ENCODE measurements at places on chromosomes 7 and 10.

DNA sequence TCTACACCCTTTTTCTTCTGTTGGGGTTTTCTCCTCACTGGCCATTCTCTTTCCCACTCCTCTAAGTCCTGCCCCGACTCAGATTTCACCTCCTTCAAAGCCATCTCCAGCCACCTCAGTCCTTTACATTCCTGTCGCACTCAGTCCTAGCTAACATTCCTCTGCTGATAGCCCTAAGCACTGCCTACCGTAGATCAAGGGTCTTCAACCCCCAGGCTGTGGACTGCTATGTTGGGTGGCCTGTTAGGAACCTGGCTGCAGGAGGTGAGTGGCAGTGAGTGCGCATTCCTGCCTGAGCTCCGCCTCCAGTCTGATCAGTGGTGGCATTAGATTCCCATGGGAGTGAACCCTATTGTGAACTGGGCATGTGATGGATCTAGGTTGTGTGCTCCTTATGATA, 11.2 kb downstream of the PFKFB3 start:
- no peak for DNase-seq

DNA sequence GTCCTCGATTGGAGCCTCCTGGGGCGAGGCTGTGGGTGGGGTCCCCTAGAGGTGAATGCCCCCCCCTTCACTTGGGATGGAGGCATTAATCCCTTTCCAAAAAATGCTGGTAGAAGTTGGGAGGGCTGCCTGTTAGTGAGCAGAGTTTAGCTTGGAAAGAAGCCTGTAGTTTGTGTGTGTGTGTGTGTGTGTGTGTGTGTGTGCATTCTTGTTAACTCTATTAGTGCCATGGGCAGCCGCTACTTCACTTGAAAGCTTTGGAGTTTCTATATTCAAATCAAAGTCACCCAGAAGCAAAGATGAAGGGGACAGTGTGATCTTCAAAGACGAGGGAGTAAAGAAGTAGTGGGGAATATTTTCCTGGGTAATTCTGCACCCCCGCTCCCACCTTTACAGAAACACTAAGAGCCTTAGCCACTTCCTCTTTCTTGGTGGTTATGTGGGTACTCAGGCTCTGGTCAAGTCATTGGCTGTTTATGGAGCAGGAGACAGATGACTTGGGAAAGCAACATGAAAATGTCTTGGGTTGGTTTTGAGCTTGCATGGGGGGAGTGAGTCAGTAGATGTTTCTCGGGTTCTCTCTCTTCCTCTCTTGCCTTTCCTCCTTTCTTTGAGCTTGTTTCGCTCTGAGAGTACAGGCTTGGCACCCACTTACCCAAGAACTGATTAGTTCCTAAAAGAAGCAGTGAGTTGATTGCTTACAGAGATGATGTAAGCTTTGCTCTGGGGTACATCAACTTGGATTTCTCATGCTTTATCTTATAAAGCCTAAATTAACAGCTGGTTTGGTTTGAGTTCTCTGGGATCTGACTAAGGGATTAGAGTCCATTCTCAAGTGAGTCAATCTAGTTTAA, 35.9 kb downstream of the TCF7L2 start:
- no peak for DNase-seq

GRCh38 chr10:2986391-2986801, 81.0 kb upstream of the PFKP start:
- no peak for DNase-seq

- no peak for DNase-seq
Measured at GRCh38 chr10:126407831-126408230, 19.6 kb upstream of the ADAM12 start.

- no peak for DNase-seq
Measured at GRCh38 chr10:61900829-61901792, at the start of gene ARID5B. ARID5B (plus strand) TSS chr10:61901699; CDS start chr10:61901710, 11 bp downstream.

DNA sequence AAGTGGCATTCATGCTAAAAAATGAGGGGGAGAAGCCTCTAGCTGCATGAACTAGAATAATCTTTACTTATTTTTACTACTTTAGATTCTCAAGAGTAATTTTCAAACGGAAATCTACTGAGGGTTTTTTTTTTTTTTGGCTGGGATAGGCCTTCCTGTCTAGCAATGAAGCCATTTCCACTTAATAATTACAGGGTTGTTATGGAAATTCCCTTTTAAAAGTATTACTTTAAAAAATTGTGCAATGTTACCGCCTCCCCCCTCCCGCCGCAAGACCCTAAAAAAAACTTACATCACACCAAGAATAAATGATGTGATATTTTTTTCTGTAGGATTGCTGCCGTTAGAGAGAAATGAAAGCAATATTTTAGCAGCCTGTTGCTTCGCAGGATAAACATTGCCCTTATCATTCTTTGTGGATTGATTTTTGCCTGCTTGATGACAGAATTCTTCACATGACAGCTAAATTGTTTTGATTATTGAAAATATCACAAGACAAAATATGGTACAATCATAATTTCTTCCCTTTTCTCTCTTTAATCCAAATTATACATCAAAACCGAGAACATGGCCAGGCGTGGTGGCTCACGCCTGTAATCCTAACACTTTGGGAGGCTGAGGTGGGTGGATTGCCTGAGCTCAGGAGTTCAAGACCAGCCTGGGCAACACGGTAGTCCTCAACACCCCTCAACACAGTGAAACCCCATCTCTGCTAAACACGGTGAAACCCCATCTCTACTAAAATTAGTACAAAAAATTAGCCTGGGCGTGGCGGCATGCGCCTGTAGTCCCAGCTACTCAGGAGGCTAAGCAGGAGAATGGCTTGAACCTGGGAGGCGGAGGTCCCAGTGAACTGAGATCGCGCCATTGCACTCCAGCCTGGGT, 32.8 kb downstream of the ARL4A start:
- no peak for DNase-seq

DNA sequence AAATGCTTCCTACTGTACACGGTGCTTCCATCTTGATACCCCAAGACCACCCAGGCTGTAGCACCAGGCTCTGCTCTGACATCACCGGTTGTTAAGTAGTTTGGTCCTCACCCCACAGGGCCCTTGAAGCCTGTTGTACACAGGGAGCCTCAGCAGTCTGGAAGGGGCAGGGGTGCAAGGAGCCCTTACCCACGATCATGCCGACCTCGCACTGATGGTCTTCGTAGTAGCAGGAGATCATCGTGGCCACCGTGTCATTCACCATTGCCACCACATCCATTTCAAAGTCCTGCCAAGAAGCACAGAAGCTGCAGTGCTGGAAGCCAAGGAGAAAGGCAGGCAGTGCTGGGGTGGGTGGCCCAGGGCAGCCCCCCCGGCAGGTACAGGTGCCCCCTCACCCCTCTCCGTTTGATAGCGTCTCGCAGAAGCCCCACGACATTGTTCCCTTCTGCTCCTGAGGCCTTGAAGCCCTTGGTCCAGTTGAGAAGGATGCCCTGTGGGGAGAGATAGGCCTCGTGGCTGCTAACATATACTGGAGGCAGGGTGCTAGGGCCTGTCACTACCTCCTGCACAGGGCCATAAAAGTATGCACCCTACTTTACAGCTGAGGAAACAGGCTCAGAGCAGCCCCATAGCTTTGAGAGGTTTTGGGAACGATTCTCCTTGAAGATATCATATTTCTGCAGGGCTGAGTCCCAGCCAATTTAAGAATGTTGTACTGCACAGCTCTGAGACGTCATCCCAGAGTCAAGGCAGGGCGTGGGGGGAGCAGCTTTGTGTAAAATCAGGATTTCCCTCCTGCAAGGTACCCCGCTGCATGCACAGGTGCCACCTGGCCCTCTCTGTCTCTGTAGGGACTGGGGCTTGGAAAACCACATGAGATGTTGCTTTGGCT, 8.7 kb upstream of the MYL7 start:
- DNase-seq = no peak

DNA sequence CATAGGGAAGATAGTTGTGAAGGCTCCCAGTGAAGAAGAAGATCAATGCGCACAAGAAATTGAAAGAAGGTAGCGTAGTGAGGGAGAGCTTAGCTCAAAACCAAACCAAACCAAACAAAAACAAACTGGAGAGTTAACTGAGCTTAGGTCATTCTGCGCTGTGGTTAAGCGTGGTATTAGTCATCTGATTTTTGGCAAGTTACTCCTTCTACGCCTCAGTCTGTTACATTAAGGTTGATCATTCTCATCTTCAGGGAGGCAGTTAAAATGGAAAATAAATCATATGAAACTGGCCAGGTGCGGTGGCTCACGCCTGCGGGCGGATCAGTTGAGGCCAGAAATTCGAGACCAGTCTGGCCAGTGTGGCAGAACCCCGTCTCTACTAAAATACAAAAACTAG, 259.7 kb downstream of the EXOC4 start:
- no peak for DNase-seq

GRCh38 chr7:82715344-82715743, 271.8 kb upstream of the CACNA2D1 start:
- DNase-seq = no peak

GRCh38 chr7:112383671-112384417, 66.4 kb upstream of the IFRD1 start:
- no peak for DNase-seq

DNA sequence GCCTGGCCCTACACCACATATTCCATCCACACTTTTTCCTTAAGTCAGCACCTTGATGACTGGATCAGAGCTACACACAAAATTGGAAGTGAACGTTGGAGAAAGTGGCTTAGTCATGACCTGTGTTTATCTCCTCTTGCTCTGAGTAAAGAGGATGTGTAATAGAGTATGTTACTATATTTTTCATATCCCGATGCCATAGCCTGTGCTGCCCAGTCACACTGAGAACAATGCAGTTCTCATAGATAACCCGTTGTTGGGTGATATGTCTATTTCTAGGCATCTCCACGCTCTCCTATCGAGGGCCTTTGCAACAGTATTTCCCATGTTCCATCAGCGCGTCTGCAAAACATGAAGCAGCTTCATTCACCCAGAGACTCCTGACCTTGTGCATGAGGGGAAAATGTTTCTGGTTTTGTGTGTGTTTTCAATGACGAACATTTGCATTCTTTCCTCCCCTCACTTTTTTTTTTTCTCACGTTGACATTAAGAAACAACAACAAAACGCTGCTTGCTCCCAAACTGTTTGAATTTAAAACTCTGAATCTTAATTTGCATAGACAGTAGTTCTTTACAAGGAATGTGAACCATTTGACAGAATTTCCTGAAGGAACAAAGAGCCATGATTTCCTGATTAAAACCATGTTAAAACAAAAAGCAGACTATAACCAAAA, 43.4 kb downstream of the GRK5 start:
- no peak for DNase-seq

GRCh38 chr7:132403465-132404110, 172.7 kb downstream of the PLXNA4 start:
- no peak for DNase-seq

DNA sequence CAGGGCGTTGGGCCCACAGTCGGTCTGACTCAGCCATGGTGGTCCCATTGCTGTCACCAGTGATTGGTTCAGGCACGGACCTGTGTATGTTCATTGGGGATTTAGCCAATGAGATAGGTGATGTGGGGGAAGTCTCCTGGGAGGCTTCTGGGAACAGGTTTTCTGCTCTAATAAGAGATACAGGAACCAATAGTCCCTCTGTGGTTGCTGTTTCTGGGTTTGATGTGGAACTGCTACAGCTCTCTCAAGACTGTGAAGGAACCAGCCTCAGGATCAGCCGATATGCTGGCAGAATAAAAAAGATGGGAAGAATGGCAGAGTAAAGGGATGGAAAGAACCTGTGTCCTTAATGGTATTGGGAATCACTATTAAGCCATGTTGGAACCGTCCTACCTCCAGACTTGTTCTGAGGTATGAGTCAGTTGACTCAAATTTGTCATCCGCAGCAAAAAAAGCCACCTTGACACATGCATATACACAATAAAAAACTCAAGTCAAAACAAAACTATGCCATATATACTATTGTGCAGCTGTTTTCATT, 70.6 kb downstream of the MCMBP start:
- DNase-seq = no peak

GRCh38 chr7:27122077-27122910, 8.3 kb downstream of the HOXA4 start:
- no peak for DNase-seq

GRCh38 chr7:82595176-82595575, 151.6 kb upstream of the CACNA2D1 start:
- no peak for DNase-seq

DNA sequence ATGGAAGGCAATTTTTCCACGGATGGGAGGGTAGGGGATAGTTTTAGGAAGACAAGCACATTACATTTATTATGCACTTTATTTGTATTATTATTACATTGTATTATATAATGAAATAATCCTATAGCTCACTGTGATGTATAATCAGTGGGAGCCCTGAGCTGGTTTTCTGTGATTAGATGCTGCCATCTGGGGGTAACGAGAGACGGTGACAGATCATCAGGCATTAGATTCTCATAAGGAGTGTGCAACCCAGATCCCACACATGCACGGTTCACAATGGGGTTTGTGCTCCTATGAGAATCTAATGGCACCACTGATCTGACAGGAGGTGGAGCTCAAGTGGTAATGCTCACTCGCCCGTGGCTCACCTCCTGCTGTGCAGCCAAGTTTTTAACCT, 103.9 kb upstream of the STK17A start:
- DNase-seq = no peak

GRCh38 chr7:90119178-90119971, 34.9 kb upstream of the STEAP1 start:
- no peak for DNase-seq

DNA sequence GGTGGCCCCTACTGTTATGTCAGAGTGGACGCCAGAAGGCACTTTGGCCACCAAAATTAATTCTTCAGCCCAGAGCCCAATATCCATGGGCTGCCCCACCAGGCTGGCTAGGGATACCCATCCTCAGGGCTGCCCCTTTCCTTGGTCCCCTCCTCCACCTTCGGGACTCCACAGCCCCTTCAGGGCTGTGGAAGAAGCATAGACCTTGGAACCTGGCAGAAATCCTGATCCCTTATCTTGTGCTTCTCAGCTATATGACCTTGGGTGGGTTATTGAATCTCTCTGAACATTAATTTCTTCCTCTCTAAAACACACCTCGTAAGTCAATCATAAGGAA, 499 bp upstream of the TMUB1 start:
- no peak for DNase-seq

GRCh38 chr7:140179339-140179738, 2.6 kb upstream of the KDM7A start:
- no peak for DNase-seq

DNA sequence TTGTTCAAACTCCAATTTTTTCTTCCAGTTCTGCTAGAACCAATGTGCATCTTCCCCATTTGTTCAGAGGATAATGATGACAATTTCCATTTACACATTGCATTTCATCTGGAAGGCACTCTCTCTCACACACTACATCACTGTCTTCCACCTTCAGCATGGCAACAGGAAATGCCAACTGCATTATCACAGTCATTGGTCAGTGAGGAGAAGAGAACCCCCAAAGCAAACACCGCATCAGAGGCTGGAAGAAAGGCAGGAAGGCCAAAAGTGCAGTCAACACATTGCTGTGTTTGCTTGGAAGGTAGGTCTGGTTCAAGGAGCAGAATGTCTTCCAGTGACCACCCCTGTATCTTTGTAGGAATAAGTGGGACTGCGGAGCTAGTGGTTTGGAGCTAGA, 192.2 kb upstream of the RHOBTB1 start:
- no peak for DNase-seq

DNA sequence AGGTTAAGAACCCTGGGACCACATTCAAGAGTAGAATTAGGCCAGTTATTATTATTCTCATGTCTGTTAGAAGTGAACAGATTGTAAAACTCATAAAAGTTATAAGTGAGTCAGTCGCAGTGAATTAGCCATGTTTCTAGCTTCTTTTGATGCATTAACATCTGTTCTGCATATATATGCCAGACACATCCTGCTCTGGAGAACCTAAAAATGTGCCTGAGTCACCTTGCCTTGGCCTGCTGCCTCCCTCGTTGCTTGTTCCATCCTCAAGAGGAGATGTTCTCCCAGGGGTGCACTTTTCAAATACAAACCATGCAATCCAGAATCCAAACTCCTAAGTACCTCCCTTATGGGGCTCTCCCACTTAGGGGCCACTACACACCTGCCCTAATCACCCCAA, 14.8 kb downstream of the TSPAN12 start:
- no peak for DNase-seq
